ENCODE measurements at places on chromosomes 12 and 14.

DNA sequence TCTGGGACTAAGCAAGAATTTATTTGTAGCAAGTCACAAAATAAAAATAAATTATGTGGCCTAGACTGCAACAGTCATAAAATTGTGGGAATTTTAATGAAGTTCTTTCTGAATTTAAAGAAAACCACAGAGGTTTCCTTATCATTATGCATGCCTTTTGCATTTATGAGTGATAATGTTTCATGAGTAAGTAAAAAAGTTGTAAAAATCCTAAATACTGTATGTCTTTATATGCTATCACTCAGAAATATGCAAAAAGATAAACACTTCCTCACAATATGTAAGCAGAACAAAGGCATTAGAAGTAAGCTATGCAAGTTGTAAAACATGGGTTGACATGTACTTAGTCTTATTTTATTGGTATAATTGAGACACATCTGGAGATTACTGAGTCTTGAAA lies 239.4 kb upstream of the PDE3A start:
- no peak for DNase-seq

DNA sequence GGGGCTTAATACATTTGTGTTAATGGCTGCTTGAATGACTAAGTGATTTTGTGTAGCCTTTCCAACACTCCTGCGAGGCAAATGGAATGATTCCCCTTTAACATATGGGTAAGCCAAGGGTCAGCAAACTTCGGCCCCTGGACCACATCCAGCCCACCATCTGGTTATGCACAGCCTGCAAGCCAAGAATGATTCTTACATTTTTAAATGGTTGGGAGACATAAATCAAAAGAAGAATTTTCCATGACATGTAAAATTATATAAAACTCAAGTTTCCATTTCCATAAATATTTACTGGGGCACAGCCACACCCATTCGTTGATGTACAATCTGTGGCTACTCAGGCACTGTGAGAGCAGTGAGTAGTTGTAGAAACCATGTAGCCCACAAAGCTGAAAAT lies 9.0 kb downstream of the SLC8B1 start:
- DNase-seq: no peak

DNA sequence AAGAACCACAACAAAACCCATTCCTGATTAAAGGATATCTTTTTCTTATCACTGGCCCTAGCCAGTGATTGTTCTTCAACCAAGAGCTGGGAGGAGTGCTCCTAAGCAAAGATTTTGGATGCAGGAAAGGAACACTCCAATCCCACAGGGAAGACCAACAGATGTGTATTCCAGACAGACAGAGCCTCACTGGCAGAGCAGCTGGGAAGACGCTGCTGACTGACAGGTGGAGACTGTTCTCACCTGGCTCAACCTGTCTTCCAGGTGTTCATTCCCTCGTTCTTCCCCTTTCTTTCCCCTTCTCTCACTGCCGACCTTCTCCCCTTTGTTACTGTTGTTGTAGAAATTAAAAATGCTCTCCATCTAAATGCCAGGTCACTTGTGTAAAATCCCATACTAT lies 89.7 kb upstream of the CCDC198 start:
- no peak for DNase-seq

DNA sequence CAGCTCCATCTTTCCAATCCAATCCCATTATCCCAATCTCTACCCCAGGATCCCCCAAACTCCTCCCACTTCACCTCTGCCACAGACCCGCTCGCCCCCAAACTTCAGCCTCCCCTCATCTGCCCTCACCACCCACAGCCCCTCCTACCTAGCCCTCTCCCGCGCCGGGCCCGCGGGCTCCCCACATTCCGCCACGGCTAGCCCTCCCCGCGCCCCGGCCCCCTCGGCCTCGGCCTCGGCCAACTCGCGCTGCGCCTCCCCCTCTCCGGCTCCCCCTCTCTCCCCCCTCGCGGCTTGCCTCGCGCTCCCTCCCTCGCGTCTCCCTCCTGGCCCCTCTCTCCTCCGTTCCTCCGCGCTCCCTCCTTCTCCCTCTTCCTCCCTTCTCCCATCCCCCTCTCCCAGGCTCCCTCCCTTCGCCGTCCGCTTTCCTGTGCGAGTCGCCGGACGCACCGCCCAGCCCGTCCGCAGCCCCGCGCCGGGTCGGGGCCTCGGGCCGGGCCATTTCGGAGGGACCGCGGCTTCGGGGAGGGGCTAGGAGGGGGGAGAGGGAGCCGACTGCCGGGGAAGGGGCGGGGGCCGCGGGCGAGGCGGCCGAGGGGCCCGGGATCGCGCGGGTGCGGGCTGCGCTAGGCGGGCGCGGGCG lies at the start of gene ATN1:
TSS of gene ATN1 (plus strand) at position 581 of the 643 bp plus-strand sequence. CDS start 6,043 bp downstream, outside the sequence.
- peak; percentile 74 for DNase-seq

- DNase-seq: no peak
Observed at GRCh38 chr12:124620606-124621295, 53.3 kb upstream of the NCOR2 start.

DNA sequence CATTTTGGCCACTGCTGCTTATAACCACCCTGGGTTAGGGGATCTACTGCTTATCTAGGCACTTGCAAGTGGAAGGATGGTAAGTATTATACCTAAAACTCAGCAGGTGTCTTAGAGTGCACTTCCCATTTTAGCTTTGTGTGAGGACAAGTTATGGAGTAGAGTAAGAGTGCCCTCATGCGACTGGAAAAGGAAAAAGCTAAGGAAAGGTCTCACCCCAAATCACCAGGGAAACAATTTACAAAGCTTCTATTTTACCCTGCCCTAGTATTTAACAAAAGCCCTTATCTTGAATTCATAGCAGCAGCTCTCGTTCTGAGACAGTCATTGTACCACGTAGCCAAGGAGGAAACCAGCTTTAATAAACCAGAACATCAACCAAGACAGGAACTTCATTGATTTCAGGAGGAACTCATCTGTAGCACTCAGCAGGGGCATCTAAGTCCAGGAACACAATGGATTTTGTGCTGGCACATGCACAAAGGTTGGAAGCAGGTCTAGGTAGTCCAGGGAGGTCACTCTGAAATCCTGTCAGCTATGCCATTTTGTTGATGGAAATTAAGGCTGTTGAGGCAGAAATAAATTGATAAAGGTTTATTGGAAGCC lies 2.9 kb downstream of the RDH12 start:
- peak; percentile 82 for DNase-seq

DNA sequence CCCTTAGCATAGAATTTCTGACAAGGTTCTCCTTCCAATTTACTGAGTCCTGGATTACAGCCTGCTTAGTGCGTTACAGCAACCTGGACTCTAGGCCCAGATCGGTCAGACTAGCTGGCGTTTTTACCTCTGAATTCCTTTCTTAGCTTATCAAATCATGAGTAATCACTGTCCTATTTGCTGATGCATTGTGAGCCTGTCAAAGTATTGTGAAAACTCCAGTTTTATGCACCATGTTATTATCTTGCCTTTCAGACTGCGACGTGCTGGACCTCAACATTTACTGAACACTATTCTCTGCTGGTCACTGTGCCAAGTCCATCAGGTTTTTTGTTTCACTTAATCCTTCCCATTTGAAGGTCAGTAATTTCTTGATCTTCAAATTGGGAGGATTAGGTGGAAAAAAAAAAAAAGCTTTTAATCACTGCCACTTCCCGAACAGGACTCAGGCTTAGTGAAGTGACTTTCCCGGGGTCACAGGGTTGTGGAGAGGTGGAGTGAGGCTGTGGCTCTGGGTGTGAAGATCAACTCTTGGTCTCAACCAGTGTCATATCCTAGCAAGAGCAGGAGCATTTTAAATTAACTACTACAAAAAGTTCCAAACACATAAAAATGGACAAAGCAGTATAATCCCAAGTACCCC lies 31.2 kb downstream of the FBXO21 start:
- DNase-seq: no peak

DNA sequence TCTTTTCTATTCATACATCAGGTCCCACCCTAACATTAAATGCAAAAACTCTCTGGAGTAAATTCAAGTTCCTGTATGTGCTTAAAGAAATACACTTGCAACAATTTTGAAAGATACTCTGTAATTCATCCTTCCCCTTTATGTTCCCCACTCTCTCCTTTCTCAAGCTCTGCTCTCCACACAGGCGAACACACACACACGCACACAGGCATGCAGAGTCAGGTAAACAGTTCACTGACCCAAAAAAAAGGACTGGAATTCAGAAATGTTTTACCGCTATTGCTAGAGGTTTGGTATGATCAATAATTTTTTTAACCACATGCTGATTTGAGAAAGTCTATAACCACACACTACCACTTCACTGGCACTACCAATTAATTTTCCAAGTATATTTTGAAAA lies 152.4 kb upstream of the TMCC3 start:
- no peak for DNase-seq

DNA sequence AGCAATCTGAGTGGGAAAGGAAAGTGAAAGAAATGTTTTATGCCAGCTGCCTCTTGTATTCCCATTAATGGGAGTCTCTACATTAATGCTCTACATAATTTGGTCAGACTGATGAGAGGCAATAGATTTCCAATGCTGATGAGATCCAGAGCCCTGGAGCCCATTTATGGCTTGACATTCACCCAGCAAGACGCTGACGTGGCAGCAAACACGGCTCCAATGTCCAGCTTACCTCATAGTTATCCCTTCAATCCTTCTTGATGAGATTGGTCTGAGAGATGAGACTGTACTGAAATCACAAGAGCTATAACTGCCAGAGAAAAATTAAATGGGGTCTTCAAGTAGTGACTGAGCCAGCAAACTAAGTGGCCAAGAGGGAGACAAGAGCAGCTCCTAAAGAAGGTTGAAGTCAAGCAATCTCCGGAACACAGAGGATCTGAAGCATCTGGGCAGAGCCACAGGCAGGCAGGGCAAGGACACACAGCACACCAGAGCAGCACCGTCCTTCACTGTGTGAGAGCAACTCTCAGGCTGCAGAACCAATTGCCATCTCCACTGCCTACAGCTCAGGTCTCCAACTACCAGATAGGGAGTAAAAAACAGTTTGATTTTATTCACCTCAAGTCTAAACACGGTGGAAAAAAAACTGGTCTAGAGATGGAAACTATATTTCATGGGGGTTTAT lies 7.3 kb upstream of the MYO1A start:
- DNase-seq: no peak

- no peak for DNase-seq
Observed at GRCh38 chr12:125287155-125287847, 222.1 kb downstream of the AACS start.

- DNase-seq: peak; percentile 74
Observed at GRCh38 chr14:49946320-49947141, 53.6 kb downstream of the ARF6 start.

GRCh38 chr14:77843195-77843594 lies 43.3 kb downstream of the ADCK1 start:
- no peak for DNase-seq

GRCh38 chr12:109178532-109178931 lies 62.1 kb downstream of the ACACB start:
- no peak for DNase-seq

DNA sequence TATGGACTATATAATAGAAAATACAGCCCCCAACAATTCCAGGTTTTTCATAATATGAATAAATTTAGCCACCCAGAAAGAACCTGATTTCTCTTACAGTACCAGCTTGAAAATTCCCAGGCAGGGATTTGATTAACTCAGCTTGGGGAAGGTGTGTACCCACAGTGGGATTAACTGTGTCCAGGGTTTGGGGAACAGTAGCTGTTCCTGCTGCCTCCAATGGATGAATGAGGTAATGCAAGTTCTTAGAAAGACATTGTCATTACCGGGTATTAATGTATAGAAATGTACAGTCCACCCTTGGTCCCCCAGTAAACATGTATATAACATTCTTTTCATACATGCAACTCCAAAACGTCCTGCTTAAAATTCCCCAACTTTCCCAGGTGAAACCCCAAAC lies 115.6 kb downstream of the LRIG3 start:
- no peak for DNase-seq

- no peak for DNase-seq
Observed at GRCh38 chr14:88470542-88471440, 84.0 kb downstream of the PTPN21 start.

- no peak for DNase-seq
Observed at GRCh38 chr14:69317102-69317755, 57.3 kb downstream of the GALNT16 start.

DNA sequence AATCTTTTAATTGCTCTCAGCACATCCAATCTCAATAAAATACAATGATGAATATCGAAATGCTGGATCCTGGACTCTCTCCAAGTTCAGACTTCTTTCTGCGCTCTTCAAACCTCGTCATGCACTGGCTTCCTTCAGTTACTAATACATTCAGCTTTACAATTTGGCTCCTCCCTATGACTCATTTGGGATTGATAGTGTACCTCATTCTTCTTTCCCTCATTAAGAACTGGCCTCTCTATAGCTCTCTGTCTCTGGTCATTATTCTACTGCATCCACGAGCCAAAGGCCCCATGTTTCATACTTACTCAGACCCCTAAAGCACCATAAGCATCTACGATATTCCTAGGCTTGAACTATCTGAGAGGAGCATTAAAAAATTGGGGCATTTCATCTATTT lies 4.9 kb downstream of the TSPAN8 start:
- no peak for DNase-seq

GRCh38 chr14:75404847-75405246 lies 23.0 kb upstream of the JDP2 start:
- DNase-seq: no peak

DNA sequence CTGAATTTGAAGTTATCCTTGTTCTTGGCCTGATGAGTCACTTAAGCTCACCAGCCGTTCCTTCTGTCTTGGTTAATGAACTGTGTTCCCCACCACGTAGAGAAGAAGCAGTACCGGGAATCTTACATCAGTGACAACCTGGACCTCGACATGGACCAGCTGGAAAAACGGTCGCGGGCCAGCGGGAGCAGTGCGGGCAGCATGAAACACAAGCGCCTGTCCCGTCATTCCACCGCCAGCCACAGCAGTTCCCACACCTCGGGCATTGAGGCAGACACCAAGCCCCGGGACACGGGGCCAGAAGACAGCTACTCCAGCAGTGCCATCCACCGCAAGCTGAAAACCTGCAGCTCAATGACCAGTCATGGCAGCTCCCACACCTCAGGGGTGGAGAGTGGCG lies 68.2 kb downstream of the FRMD6 start:
- DNase-seq: no peak

DNA sequence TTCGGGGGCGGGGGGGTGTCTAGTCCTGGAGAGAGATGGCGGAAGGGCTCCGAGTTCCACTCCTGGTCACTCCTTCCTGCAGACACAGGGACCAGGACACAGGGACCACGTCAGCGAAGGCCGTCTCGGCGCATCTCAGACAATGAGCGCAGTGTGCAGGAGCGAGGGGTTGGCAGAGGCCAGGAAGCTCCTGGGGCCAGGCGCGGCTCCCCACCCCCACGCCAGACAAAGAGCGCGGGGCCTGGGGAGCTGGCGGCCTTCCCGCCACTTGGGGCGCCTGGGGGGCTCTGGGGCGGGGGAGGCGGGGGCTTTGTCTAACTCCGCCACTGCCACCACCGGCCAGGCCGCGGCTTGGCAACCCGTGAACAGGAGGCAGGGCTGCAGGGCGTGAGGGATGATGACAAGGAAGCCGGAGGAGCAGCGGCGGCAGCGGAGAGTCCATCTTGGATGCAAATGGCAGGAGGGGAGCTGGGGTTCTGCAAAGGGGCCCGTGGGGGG lies 2.2 kb downstream of the CDK2AP1 start:
- DNase-seq: peak; percentile 74

GRCh38 chr12:2922329-2922728 lies 31.6 kb downstream of the TULP3 start:
- no peak for DNase-seq

All from NCI-H1092 treated with DMSO at 0.1 percent for 48 hours (cell line).